ENCODE measurements at places on chromosomes 7 and 10. TPM values are rescaled to one million over a fixed set of nuclear protein-coding genes. Genes with fewer than 3 reads are reported as not detected.

The CAMK1D gene
- total RNA-seq: 0.24 TPM

DNA sequence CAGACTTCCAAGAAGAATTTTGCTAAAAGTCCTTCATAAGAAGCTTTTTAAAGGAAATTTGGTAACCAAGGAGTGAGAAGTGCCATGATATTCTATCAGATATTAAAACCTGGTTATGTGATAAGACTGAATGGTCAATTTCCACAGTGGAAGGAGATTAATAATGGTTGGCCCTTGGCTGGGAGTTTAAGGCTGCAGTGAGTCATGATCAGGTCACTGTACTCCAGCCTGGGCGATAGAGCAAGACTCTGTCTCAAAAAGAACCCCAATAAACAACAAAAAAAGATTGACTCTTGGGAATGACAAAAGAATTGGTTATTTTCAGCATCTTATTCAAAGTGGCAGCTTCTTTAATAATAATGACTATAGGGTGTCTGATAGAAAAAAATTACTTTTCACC is 37.2 kb downstream of the EXOC4 start:
- no peak for DNase-seq

The ZNF783 gene
- 11.2 TPM for total RNA-seq

GRCh38 chr7:149886018-149886415 is 12.2 kb downstream of the ATP6V0E2 start:
- DNase-seq: no peak

The EPO gene
- total RNA-seq: not detected

The C10orf67 gene
- not detected for total RNA-seq

- DNase-seq: no peak
These were observed 43.4 kb downstream of the PSPH start for GRCh38 chr7:56007891-56008290.

The CYP3A7 gene
- total RNA-seq: not detected

The PRSS37 gene
- not detected for total RNA-seq

The OR9A2 gene
- not detected for total RNA-seq

The PLAC9 gene
- not detected for total RNA-seq

DNA sequence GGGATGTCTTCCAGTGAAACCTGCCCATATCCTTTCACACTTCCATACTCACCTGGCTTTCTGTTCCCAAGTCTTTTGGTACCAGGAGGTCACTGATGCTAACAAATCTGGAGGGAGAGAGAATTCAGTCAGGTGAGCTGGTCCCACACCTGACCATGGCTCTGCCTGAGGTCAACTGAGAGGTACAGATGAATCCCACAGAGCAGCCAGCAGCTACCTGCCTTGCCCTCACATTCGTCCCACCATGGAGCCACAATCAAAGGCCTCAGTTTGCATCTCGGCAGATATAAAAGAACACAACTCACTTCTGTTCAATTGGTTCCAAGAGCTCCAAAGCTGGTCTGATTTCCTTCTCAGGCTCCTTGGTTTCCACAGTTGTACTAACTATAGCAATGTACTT is 47.0 kb downstream of the GDI2 start:
- DNase-seq: no peak

DNA sequence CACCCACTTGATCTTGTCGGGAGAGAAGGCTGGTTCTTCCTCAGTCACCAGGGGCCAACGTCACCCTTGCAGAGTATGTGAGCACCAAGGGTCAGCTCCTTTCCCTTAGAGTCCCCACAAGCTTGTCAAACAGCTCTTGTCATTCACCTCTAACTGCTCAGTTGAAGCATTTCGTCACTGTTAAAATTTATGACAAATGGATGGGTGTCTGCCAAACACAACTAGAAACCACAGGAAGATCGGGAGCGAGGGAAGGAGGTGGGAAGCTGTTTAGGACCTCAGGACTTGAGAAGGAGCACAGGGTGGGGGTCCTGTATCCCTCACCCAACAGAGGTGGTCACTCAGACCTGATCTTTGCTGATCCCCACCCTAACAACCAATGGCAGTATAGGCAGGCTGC is 373.3 kb upstream of the IGFBP3 start:
- no peak for DNase-seq

DNA sequence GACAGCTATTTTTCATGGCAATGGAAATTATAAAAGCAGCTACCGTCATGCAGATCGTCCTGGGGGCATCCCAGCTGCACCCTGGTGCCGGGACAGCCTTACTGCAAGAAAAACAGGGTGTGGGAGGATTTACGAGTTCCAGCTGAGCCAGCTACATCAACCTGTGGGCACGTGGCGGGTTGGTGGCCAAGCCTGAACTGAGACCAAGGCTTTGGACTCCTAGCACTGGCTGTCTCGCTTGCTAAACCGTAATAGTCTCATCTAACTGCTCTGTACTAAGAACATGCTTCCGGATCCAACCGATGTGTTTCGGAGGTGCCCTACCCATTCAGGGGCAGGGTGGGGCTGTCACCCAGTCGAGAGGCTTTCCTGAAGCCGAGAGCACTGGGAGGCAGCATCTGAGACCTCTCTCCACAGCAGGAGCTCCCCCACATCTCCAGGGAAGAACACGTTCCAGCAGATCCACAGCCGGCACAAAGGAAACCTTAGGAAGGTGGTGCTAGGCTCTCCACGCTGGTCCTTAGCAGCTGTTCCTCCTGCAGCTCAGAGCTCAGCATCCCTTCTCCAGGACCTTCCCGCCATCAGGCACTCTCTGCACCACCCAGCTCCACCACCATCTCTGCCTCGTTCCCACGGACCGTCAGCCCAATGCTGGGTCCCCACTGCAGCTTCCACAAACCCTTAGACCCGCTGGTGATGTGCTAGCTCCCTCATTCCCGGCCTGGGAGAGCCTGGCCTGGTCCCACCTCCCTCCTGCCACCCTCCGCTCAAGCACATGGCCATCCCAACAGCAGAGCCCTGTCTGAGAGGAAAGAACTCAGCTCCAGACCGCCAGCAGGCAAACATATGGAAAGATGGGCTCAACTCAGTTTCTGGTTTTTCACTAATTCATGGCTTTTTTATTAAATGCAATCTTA is 158.5 kb downstream of the PTPRN2 start:
- no peak for DNase-seq

The C10orf105 gene
- 0.09 TPM for total RNA-seq

GRCh38 chr10:73117976-73118743 is 7.9 kb downstream of the NUDT13 start:
- no peak for DNase-seq

The SEMA3C gene
- total RNA-seq: 0.16 TPM

GRCh38 chr7:107856806-107857540 is 34.0 kb upstream of the DLD start:
- no peak for DNase-seq

The PDGFA gene
- total RNA-seq: 10.2 TPM

DNA sequence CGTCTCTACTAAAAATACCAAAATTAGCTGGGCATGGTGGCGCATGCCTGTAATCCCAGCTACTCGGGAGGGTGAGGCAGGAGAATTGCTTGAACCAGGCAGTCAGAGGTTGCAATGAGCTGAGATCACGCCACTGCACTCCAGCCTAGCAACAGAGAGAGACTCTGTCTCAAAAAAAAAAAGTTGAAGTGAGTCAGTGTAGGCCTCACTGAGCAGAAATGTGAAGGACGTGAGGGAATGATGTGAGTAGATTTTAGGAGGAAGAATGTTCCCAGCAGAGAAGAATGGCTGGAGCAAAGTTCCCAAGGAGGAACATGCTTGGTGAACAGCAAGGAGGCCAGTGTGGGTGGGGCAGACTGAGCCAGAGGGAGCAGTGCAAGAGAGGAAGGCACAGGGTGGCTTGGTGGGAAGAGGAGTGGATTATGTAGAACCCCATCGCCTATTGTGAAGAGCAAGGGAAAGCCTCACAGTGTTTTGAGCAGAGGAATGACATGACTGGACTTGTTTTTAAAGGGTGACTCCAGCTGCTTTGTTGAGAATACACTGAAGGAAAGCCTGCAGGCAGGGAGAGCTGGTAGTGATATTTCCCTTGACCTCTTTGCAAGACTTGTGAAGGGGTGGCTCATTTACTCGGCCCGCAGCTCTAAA is 708.7 kb downstream of the SUGCT start:
- DNase-seq: no peak

The PPP1R17 gene
- total RNA-seq: not detected

- DNase-seq: no peak
These were observed 19.2 kb downstream of the CRPPA start for GRCh38 chr7:16402091-16402490.

DNA sequence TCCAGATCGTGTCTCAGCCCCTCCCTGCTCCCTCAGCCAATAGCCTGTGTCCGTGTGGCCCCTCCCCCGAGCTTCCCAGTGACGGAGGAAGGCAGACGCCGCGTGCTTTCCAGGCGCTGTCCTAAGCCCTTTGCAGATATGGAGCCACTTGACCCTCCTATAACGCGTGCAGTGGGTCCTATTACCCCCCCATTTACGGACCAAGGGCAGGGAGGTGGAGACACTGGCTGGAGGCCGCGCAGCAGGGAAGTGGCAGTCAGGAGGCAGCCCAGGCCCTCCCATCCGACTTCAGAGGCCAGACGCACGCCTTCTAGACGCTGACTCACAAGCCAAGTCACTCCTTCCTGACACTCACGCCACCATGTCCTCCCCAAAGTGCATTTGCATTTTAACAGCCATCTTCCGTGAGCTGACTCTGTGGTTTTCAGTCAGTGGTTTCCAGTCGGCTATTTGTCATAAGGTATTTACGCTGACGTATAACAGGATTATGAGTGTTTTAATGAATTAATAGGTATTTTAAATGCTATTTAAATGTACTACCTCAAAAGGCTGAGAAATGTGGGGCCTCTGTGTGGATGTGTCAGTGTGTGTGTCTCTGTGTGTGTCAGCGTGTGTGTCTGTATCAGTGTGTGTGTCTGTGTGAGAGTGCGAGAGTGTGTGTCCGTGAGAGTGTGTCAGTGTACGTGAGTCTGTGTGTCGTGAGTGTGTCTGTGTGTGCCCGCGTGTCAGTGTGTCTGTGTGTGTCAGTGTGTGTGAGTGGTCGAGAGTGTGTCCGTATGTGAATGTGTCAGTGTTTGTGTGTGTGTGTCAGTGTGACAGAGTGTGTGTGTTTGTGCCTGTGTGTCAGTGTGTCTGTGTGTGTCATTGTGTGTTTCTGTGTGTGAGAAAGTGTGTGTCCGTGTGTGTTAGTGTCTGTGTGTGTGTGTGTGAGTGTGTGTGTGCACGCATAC is 92.0 kb upstream of the INSIG1 start:
- DNase-seq: peak; percentile 100

The ODAD2 gene
- total RNA-seq: not detected

- DNase-seq: no peak
These were observed 354.8 kb upstream of the CELF2 start for GRCh38 chr10:10662716-10663408.

DNA sequence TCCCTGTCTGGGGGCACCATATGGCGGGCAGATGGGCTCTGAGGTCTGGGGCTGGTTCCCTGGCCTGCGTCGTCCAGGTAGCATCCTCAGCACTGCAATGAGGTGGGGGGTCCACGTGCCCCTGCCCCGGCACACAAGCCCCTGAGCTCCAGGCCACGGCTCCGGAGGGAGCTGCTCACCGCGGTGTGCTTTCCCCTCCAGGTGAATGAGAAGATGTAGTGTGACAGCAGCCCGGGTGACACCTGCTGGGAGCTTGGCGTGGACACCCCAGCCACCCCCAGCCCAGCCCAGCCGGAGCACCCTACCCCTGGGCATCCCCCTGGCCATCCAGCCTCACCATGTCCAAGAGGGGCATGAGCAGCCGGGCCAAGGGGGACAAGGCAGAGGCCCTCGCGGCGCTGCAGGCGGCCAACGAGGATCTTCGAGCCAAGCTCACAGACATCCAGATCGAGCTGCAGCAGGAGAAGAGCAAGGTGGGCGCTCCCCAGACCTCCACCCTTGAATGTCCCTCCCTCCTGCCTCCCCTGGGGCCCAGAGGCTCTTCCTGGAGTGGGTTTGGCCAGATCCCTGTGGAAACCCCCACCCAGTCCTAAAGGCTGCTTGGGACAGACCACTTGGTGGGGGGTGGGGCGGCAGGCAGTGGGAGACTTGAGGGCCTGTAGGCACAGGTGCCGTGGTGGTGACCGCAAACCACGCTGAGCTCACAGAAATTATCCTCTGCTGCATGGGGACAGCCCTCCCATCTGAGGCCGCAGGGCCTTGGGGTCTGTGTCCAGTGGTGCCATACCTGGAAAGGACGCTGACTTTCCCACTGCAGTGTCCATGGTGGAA is 38.9 kb downstream of the JAKMIP3 start:
- no peak for DNase-seq

DNA sequence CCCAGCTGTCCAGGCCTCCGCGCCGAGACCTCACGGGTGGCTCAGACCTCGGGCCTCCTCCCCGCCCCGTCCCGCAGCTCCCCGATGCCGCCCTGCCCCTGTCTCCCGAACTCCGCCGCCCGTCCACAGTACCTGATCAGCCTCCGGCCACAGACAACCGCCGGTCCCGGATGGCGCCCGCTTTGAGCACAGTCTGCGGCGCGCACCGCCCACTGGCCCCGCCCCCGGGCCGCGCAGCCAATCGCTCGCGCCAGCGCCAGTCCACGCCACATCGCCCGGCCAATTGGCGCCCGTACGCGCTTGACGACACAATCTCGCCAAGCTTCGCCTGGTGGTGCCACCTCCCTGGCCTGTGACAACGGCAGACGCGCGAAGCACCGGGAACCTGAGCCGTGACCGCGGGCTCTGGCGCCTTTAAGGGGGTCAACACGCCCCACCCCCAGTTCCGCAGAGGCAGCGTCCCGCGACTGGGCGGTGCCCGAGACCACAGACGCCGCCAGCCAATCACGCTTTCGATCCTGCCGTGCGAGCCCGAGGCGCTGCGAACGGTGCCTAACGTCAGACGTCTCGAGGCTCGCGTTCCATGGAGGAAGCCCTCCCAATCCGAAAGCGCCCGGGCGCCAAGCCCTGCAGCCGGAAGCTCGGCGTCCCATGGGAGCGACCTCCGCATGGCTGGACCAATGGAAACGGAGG is at the start of gene IDI1:
TSS of gene IDI1 (minus strand) at position 388 of the 693 bp plus-strand sequence. CDS start at position 272, 116 bp downstream.
- DNase-seq: peak; percentile 94

DNA sequence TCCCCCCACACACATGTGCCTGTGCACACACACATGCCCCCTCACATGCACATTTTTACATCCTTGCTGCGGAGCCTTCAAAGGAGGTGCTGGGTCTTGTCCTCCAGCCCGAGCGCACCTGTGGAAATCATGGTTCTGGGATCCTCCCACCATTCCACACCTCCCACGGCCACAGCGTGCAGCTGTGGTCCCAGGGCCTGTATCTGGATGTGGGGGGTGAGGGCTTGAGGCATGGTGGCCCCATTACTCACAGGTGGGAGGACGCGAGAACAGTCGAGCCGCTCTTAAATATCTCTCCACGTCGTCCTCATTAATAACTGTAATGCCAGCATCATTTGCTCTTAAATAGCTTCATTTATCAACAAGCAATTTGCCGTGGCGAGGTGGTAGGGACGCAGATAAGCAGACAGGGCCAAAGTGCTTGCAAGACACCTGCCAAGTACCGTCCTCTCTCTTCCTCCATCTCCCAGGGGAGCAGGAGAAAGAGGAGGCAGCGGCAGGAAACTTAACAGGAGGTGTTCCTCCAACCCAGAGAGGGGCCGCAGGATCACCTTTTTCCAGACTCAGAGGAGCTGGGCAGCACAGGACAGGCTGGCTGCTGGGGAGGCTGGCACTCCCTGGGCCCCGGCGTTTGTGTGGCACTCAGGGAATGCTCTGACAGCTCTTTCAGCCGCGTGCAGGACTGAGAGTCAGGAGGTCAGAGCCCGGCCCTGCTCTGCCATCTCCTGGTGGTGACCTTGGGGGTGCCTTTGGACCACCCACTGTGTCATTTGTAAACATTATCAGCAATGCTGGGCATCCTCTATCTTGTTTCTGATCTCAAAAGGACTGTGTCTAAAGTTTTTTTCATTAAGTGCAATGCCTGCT is 87.4 kb downstream of the CDH23 start:
- DNase-seq: no peak

The GNGT1 gene
- 0.83 TPM for total RNA-seq

- DNase-seq: no peak
These were observed 5.1 kb downstream of the PRLHR start for GRCh38 chr10:118590334-118590733.

Data from K562 (cell line).